ENCODE measurements at places on chromosomes 1 and 21.

DNA sequence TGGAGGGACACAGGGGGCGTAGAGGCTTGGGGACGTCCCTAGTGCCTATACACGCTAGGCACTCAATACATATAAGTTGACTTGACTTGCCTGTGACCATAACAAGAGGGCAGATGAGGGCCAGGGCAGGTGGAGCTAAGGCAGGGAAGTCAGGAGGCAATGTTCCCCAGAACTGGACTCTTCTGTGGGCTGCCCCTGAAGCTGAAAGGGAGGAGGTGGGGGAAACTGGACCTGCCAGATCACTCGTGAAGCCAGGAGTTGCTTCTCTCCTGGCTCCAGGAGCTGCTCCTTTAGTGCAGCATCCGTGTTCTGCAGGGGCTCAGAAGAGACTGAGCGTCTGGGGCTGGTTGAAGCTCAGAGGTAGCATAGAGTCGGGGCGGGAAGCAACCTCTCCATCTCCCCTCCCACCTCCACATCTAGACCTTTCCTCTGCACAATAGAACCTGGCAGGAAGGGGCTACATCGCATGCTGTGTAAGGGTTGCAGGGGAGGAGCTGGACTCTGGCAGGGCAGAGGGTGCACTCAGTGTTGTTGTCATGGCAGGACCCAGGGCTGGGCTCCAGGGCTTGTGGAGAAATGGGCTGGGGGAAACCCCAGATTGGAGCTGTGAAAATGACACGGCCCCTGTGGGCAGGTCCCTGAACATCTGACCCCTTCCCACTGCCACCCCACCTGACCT lies 2.9 kb upstream of the SEMA4A start:
- DNase-seq, result no peak

DNA sequence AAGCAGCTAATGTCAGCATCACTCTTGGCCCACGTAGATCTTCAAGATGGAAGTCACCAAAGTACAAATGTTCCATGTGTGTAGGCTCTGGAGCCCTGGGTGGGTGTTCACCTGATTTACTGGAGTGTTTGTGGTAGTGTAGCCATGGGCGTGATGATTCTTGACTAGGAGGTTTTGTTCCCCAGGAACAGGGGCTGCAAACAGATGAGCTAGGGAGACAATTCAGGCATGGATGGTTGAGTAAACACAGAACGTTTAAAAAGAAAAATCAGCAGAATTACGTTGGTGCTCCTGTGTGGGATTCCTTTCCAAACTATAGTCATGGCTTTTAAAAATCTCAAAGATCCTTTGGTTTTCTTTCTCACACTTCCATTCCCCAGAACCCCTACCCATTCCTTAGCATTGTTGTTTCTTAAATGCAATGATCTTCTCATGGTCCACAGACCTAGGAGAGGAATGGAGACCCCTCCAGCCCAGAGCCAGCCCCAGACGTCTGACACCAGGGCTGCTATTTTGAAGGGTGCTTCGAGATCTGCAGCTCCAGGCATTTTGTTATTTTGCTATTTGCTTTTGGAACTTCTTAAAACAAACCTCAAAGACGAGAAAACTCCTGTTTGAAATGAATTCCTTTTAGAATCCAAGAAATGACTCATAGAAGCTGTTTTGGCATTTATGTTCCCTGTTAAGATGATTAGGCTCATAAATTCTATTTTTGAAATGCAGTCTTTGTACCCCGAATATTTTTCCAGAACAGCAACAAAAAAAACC lies 115.1 kb downstream of the ETS2 start:
- no peak for DNase-seq

DNA sequence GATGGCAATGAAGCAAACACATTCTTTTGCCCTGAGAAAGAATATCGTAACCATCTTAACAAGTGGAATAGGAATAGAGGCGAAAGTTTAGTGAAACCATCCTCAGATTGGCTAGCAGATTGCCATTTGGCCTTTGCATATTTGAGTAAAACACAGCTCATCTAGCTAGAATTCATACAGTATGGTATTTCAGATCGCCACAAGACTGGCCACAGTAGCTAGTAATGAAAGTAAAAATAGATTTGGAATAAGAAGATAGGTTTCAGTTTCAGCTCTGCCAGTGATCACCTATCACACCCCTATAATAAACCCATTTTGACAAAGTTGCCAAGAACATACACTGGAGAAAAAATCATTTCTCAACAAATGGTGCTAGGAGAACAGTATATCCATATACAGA lies 294.9 kb downstream of the LRRIQ3 start:
- DNase-seq, result no peak

GRCh38 chr1:169921080-169921479 lies 27.4 kb upstream of the SCYL3 start:
- no peak for DNase-seq

- no peak for DNase-seq
Observed at GRCh38 chr21:45132841-45133573, 58.6 kb downstream of the ADARB1 start.

GRCh38 chr1:48061162-48062136 lies 64.3 kb upstream of the TRABD2B start:
- no peak for DNase-seq

DNA sequence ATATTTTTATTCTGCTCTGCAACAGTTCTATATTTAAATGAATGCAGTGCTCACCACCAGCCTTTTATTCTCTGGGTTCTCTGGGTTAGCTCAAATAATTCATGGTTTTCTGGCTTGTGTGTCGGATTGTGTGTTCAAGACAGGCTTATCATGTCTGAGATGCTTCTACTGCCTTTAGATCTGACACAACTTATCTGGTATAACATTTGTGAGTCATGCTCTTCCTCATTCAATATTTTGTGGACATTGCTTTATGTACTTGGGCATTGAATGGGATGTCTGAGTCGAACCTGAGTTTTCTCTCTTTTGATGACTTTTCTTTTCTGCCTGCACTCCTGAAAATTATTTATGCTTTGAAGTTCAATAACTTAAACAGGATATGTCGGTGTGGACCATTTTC lies 17.6 kb upstream of the PKP1 start:
- no peak for DNase-seq

GRCh38 chr1:91490501-91490900 lies 10.2 kb upstream of the CDC7 start:
- DNase-seq, result no peak

- no peak for DNase-seq
Observed at GRCh38 chr1:113647164-113647563, 112.1 kb downstream of the PHTF1 start.

GRCh38 chr1:214843281-214843680 lies 239.3 kb upstream of the KCNK2 start:
- no peak for DNase-seq

GRCh38 chr1:221604948-221605347 lies 136.9 kb downstream of the DUSP10 start:
- DNase-seq, result no peak

DNA sequence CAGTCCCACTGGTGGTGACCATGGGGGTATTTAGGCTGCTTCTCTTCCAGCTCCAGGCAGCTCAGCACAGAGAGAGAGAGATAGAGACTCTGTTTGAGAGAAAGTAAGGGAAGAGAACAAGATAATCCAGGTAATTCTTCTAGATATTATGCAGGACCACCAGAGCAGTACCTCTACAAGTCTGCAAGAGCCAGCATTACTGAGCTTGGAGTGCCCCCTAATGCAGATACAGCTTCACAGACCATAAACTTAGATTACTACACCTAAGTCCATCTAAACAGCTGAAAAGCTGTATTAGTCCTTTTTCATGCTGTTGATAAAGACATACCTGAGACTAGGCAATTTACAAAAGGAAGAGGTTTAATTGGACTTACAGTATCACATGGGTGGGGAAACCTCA lies 570.3 kb downstream of the LRRIQ3 start:
- no peak for DNase-seq

DNA sequence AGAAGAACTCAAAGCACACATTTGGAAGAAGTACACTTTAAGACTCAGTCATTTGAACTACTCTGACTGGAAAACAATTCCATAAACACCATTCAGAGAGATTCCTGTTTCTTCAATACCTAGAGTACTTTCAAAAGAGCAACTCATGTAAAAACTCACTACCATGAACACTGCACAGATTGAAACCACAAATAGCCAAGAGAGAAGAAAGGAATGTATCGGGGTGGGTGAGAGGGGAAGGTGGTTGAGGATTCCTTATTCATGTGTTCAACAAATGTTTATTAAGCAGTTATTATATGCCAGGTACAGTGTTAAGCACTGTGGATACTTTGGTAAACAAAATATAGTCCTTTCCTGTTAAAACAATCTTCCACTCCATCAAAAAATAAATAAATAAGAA lies 64.7 kb downstream of the NRIP1 start:
- no peak for DNase-seq

- no peak for DNase-seq
Observed at GRCh38 chr1:85943526-85943925, 213.0 kb downstream of the COL24A1 start.

GRCh38 chr1:1291023-1291528 lies 10.8 kb downstream of the SCNN1D start:
- no peak for DNase-seq

DNA sequence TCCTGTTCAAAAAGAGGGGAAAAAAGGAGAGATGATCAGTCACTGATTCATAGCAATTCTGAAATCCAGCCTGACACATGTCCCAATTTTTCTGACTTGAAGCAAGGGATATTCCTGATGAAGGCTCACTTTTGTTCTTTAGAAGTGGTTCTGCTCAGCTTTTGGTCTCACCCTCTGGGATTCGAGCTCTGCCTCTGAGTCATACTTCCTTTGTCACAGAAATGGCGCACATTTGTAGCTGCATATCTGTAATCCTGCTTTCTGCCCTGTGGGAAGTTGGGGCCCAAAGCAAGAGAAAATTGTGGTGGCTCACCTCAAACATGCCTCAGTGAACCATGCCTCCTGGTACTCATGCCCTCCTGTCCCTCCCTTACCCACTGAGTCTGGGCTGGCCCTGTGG lies 22.3 kb upstream of the FAM78B start:
- DNase-seq, result no peak

- no peak for DNase-seq
Observed at GRCh38 chr1:108503062-108503733, 53.1 kb downstream of the NBPF6 start.

- no peak for DNase-seq
Observed at GRCh38 chr1:221511797-221512196, 230.1 kb downstream of the DUSP10 start.

DNA sequence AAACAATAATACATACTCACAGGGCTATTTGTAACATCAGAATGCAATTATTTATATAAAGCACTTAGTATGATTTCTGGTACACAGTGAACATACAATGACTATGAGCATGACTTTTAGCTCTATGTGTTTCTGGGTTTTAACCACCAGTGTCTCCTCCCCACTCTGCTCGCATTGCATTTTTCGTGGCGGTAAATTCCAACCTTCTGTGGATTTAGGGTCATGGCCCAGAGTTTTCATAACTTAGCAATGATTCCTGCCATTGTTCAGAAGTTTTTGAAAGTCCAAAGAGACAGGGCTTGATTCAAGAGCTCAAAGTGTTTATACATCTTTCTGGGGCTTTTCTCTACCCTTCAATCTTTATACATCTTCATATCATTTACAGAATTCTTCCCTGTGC lies 191.3 kb downstream of the BACH1 start:
- DNase-seq, result no peak

DNA sequence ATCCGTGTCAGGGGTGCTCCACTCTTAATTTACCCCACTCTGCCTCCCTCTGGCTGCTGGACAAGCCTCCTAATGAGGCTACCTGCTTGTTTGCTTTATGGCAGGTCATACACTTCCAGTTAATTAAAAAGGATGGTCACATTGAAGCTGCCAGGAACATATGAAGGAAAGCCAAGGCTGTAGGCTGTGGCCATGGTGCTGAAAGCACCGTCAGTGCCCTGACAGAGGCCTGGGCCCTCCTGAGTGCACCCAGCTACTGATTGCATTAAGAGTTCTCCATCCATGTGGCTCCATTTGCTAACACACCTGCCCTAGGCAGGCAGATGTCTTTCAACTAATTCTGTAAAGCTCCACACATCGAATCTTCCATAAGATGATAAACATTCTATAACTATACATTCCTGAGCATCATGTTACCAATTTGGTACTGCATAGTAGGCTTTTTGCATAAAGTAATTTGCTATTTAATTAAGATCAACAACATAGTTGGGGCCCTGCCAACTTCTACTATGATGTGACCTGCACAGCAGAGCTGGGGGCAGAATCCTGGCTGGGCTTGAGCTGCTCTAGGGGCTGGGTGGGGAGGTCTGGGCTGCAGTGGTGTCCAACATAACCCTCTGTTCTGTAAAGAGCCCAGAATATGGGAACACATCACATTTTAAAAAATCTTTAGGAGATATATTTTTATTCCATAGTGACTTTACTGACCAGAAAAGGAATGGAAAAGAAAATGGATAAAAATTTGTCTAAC lies 224.8 kb downstream of the SIPA1L2 start:
- DNase-seq, result no peak

DNA sequence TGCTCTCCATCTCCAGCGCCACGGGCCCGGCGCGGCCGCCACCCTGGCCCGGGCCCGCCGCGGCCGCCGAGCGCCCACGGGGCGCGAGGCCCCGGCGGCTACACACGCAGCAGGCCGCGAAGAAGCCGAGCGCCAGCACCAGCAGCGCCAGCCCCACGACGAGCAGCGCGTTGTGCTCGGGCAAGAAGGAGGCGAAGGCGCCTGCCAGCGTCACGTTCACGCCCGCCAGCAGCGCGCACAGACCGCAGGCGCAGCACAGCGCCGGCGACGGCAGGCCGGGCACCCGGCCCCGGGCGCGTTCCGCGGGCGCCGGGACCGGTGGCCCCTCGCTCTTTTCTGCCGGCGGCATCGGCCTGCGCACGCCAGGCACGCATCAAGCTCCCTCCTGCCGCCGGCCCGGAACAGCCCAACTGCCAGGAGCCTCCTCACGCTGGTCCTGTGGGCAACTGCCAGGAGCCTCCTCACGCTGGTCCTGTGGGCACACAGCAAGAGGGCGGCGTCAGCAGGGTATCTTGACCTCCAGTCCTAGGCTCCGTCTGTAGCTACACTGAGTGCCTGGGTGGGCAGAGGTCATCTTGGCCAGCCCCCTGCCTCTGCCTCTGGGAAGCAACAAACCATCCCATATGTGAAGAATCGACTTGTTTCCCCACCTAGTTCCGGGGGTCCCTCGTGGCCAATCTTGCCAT lies 18.1 kb downstream of the KNCN start:
- no peak for DNase-seq

GRCh38 chr1:218787826-218788225 lies 385.9 kb upstream of the LYPLAL1 start:
- DNase-seq, result no peak

- no peak for DNase-seq
Observed at GRCh38 chr21:30592140-30592539, at the start of gene KRTAP6-3. TSS of gene KRTAP6-3 (plus strand) at chr21:30592440. CDS start at chr21:30592446, 6 bp downstream.

GRCh38 chr1:239619190-239619589 lies 232.8 kb downstream of the CHRM3 start:
- DNase-seq, result no peak

GRCh38 chr1:109299558-109300343 lies 7.1 kb downstream of the MYBPHL start:
- no peak for DNase-seq

- no peak for DNase-seq
Observed at GRCh38 chr1:3365523-3366125, 88.8 kb upstream of the ARHGEF16 start.

- no peak for DNase-seq
Observed at GRCh38 chr21:25062061-25062460, 545.2 kb downstream of the MRPL39 start.
